ENCODE measurements at places on chromosomes 7 and 10.

GRCh38 chr7:34075523-34076370 is 170.4 kb downstream of the BMPER start:
- no peak for DNase-seq

DNA sequence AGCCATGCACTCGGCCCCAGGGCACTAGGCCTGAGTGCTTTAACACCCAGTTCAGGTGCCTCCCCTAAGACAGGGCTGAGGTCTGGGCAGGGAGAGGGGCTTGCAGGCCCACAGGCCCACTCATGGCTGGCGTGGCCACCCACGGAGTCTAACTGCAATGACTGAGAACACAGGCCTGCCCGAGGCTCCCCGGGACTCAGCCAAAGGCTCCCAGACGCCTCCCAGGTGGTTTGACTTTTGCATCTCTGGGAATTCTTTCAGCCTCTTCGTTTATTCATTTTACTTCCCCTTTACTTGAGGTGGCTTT is 37.3 kb downstream of the PTPRN2 start:
- DNase-seq, result no peak

- no peak for DNase-seq
Observed at GRCh38 chr7:156625580-156625979, 15.0 kb upstream of the RNF32 start.

DNA sequence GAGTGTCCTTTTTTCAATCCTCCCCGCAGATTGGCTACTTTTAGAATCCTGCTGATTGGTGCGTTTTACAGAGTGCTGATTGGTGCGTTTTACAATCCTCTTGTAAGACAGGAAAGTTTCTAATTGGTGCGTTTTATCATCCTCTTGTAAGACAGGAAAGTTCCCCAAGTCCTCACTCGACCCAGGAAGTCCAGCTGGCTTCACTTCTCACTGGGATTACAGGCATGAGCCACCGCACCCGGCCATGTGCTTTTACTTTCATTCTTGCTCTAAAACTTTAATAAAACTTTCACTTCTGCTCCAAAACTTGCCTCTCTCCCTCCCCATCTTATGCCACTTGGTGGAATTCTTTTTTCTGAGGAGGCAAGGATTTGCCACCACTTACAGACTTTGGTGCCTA is 17.0 kb upstream of the WAPL start:
- no peak for DNase-seq

DNA sequence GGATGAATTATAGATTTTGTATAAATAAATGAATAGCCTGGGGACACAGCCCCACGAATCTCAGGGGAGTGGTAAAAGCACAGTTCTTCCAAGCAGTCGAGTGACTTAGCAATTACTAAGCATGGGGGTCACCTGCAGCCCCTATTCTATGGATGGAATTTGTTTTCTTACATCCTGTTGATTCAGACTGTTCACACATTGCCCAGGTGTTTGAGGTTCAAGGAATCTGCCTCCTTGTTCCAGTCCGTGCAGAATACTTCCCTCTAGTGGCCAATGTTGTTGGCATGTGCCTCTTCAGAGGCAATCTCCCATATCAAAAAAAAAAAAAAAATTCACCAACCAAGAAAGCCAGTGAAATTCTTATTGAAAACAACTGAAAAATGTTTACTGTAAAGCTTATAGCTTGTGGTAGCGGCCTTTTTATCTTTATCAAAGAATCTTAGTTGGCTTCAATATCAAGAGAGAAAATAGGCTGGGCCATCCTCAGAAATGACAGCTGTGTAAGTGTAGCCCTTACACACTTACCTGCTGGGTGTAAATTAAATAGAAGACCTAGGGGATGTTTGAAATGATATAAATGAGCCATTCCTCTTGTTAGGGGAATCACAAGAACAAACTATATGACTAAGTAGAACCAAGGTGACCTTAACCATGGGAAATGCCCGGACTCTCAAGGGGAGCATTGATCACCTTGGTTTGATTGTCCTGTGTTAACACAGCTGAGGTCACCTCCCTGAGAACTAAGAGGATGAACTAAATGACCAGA is 7.8 kb downstream of the LIPM start:
- DNase-seq, result no peak

- DNase-seq, result no peak
Observed at GRCh38 chr10:96642973-96643372, 56.2 kb upstream of the TM9SF3 start.

GRCh38 chr10:11581213-11581612 is 30.2 kb downstream of the USP6NL start:
- DNase-seq, result no peak
